ENCODE measurements at places on chromosomes 5 and 9.

DNA sequence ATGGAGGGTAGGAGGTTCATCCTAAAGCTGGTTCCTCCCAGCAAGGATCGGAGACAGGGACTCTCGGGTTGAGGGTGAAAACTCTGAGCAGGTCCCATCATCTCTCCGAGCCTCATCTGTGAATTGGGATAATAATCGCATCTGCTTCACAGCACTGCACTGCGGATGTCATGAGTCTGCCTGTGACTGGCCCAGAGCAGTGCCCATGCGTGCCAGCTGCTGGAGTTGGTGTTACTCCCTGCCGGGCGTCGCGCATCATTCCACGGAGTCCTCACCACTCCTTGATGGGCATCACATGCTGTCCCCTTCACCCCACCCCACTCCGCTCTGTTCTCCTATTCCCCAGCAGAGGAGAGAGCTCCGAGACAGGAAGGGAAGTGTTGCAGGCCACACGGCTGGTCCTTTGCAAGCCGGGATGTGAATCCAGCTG, 35.1 kb upstream of the ORM1 start:
- DNase-seq: no peak

- DNase-seq: no peak
Measured at GRCh38 chr9:129164246-129164930, 13.7 kb downstream of the IER5L start.

DNA sequence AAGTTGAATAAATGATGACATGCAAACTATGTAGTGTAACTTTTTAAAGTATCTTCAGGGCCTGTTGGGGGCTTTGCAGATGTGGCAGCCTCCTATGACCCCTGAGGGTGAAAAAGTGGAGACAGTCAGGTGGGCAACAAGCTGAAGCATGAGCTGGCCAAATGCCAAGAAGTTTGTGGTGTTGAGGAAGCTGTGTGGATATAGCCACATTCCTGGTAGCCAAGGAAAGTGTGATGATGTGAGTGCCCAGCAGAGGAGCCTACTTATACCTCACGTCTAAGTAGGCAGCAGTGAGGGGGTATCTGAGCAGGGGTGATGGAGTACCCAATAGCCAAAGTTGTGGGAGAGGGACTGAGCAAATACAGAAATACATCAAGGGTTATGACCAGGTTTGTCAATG, 621.2 kb upstream of the CDH6 start:
- no peak for DNase-seq

GRCh38 chr5:39020458-39020857, 53.7 kb downstream of the RICTOR start:
- DNase-seq: no peak

- no peak for DNase-seq
Measured at GRCh38 chr5:111942661-111943401, 185.8 kb upstream of the NREP start.

Data from CD4-positive, alpha-beta T cell treated with Interleukin-1 beta for 1 hour (primary cell).